C1 segment of cervical spinal cord (tissue), 14 donors: ENCODE measurements at places on chromosomes 1 and 21.

GRCh38 chr1:54846301-54846700, 40.7 kb downstream of the DHCR24 start:
- DNase-seq: no peak

GRCh38 chr1:178092878-178093493, 918 bp upstream of the RASAL2 start:
- peak; percentile 51 for DNase-seq

- peak; percentile 38 for DNase-seq
Observed at GRCh38 chr1:233613252-233614172, at the start of gene KCNK1. KCNK1 (plus strand) TSS chr1:233614106; CDS start chr1:233614172, 66 bp downstream.

GRCh38 chr21:26457817-26458216, 115.3 kb downstream of the CYYR1 start:
- DNase-seq: no peak

GRCh38 chr1:245469734-245470133, 314.9 kb downstream of the KIF26B start:
- no peak for DNase-seq

DNA sequence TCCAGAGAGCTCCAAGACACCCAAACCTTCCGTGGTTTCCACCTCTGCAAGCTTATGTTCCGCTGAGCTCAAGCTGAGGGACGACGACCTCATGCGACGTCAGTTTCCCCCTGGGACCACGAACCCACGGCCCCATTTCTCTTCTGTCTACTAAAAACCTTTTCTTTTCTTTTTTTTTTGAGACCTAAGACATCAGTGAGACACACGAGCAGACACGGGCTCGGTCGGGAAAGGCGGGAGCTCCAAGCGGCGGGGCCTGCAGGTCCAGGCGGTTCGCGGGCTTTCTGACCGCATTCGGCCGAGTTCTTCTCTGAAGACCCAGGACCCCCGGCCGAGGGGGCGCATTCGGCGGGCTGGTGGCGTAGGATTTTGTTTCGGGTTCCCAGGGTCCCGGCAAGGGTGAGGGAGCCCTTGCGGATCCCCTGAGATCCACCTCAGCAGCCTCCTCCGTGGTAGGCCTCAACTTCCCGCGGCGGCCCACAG, 402 bp downstream of the C21orf58 start:
- no peak for DNase-seq

GRCh38 chr1:25914074-25914995, 8.1 kb upstream of the STMN1 start:
- no peak for DNase-seq

- DNase-seq: no peak
Observed at GRCh38 chr1:117594261-117594990, 11.4 kb upstream of the TENT5C start.

DNA sequence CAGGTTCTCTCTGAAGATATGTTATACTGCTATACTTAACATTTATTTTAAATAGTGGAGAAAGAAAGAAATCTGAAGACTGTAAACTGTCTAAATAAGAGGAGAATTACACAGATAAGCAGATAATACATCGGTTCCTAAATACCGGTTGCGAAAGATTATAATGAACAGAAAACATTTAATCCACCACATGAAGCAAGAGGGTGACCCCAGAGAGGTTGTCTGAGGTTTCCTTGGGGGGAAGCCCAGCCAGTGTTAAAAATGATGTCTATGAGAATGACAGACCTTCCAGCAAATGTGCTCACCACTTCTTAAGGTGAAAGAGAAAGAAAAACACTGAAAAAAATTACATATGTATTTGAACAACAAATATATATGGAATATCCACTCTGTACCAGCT, 356.4 kb upstream of the KAZN start:
- DNase-seq: no peak

DNA sequence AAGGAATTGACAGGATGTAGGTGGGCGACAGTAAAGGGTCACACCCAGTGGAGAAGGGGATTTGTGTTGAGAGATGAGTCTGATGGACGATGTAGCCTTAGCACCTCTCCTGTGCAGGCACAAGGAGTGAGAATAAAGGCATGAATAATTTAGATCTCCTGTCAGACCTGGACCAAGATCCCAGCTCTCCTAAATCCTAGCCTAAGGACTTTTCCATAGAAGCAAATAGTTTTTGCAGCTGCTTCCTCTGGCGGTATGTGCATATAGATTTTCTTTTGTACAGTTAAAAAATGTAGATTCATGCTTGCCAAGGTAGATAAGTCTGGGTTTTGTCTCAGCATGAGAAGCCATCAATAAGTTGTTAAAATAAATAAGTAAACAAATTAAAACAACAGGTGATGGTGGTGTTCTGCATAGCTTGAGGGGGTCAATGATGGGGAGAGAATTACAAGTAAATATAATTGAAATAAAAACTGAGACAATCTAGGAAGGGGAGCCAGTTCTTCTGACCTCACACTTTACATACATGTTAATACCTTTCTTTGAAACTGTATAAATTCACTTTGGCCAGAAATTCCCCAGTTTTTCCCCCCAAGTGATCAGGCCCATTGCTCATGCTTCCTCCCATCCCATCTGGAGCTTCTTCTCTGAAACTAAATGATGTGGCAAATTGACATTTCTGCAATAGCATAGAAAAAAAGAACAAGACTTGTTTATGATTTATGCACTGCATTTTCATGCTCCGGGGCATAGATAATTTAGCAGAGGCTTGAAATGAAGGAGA, 12.4 kb upstream of the ZP4 start:
- DNase-seq: no peak

- DNase-seq: no peak
Observed at GRCh38 chr1:7281821-7282220, 489.3 kb upstream of the VAMP3 start.

DNA sequence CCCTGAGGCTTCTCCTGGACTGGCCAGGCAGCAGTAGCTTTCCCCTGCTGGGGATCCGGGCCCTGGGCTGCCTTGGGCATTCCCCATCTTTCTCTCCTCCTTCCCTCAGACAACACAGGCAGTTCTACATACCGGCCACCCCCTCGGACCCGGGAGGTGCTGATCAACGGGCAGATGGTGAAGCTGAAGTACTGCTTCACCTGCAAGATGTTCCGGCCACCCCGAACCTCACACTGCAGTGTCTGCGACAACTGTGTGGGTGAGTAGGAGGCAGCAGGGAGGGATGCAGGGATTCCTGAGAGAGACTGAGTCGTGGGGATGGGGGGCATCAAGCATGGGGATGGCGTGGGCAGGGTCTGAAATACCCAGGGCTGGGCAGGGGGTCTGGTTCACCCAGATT, 14.4 kb upstream of the SFN start:
- DNase-seq: no peak

DNA sequence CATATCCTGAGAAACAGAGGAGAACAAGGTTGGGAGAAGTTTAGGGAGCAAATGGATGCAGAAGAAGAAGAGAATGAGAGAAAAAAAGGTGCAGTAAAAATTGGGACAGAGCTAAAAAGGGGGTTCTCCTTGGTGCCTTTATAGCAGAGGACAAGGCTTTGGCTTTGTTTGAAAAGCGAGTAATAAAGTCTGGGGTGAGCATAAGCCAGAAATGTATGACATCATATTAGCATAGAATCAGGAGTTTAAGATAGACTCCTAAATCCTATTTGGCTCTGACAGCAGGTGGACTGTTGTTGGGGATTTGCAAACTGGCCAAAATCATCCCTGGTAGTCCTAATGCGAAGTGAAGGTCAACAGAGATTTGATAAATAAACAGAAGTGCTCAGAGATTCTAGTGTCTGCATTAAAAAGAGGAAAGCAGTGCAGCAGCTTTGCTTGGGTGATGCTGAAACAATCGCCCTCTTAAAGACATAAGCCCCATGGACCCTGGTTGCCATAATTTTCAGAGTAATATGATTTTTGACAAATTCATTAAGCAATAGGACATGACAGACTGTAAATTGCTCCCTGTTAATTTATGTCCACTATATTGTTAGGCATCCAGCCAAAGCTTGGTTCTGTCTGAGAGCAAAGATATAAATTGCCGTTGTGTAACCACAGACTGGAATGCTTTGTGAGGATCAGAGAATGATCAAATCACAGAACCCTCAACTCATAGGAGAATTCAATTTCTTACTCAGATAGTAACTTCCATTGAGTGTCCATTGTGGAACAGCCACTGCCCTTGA, 385.0 kb upstream of the NFIA start:
- DNase-seq: no peak

DNA sequence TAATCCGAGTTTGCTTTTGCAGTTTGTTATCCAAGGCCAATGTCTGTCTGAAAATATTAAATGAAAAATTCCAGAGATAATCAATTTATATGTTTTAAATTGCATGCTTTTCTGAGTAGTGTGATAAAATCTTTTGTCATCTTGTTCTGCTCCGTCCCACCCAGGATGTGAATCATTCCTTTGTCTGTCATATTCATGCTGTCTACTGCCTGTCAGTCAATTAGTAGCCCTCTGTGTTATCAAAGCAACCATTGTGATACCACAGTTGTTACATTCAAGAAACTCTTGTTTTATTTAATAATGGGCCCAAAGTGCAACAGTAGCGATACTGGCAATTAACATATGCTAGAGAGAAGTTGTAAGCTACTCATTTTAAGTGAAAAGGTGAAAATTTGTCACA, 819.3 kb downstream of the BRINP3 start:
- no peak for DNase-seq

- DNase-seq: no peak
Observed at GRCh38 chr1:212162635-212163034, 122.6 kb upstream of the PPP2R5A start.

DNA sequence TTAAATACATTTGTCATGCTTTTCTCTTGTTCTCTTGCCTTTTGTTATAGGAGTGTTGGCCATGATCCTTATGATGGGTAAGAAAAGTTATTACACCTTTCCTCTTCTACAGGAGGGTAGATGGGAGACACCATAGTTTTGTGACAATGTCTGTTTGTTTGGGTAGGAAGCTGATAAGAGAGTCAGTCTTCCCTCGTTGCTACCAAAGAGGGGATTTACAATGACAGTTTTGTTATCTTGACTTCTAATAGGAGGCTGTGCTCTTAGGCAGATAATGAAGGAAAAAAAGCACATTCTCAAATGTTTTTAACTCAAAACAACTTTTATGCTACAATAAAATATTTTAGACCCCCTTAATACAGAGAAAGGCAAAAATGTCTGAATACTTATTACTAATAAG, 48.0 kb upstream of the WLS start:
- no peak for DNase-seq
